Stimulated activated CD8-positive, alpha-beta memory T cell treated with anti-CD3 and anti-CD28 coated beads, Interleukin-4, amount 100 ng/mL, for 1 hour (primary cell): ENCODE measurements at places on chromosomes 12 and 14.

DNA sequence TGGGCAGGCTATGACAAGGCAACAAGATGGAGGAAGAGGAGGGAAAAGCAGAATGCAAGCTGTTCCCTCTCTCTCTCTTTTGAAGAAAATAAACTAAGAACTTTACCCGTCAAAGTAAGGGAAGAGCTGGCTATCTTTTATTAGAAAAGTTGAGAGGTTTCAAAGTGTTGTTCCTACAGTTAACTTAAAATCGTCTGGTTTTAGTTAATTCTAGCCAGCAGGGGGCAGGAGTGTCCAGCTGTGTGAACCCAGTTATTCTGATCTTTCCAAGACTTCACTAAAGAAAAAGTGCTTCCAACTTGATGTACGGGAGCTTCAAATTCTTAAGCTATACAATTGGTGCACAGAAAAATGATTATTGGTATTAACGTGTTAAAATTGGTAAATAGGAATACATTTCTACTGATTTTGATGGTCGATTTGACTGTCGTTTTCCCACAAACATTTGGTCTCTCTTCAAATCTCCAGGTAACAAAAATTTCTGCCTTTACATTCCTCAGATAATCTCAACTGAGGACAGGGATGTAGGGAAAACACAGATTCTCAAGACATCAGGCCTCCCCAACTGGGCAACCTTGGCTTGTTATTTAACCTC, 28.4 kb upstream of the MON2 start:
- peak; percentile 24 for DNase-seq

- no peak for DNase-seq
Observed at GRCh38 chr12:109082751-109083150, 10.5 kb downstream of the ALKBH2 start.

- no peak for DNase-seq
Observed at GRCh38 chr12:104304261-104305009, 896 bp downstream of the EID3 start.

DNA sequence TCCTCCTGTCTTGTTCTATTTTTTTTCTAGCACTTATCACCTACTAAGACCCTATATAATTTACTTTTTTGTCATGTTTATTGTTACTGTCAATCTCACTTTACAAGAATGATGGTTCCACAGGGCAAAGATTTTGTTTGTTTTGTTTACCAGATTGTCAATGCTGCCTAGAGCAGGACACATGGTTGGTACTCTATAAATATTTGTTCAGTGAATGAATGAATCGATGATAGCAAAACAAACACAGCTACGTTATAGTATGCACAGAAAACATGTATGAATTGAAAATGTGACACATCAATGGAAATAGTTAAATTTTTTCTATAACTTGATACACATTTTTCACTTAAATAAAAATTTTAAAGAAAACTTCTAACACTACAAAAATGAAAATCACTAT, 67.1 kb upstream of the KRR1 start:
- DNase-seq: no peak

GRCh38 chr14:48435221-48435620, 759.8 kb upstream of the MDGA2 start:
- DNase-seq: no peak

- DNase-seq: no peak
Observed at GRCh38 chr14:56855891-56856461, 45.7 kb upstream of the OTX2 start.

DNA sequence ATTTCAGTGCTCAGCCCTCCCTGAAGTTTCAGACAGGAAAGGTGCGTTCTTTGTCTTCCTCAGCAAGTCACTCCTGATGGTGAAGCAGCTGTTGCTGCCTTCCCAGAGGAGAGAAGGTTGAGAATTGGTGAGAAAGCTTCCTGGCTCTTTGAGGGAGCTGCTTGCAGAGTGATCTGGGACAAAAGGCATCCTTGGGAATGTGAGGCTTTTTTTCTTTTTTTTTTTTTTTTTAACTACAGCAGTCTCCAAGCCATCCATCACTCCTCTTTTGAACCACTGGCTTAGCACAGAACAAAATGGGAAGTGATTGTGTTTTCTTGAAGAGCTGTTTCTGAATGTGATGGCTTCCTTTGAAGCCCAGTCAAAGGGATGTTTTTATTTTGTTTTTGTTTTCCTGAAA, 120.4 kb upstream of the LRIG3 start:
- DNase-seq: no peak

GRCh38 chr12:61525331-61525730, 734.9 kb upstream of the USP15 start:
- DNase-seq: no peak

GRCh38 chr12:47649381-47649780, 56.4 kb downstream of the RPAP3 start:
- no peak for DNase-seq

DNA sequence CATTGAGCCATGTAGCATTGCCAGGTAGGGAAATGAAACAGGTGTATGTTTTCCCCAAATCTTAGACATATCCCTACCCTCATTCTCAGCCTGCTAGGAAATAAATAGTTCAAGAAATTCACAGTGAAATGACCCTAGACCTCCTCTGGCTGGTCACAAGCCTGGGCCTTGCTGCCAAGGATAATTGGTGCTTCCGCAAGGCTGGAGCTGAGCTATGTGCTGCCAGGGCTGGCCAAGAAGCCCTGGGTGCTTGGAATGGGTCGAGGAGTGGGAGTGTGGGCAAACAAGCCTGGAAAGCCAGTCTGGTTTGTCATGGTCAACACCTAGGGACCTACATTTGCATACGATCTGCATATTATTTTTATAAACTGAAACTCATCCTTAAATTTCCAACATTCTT, 31.3 kb upstream of the SLC10A1 start:
- DNase-seq: no peak

DNA sequence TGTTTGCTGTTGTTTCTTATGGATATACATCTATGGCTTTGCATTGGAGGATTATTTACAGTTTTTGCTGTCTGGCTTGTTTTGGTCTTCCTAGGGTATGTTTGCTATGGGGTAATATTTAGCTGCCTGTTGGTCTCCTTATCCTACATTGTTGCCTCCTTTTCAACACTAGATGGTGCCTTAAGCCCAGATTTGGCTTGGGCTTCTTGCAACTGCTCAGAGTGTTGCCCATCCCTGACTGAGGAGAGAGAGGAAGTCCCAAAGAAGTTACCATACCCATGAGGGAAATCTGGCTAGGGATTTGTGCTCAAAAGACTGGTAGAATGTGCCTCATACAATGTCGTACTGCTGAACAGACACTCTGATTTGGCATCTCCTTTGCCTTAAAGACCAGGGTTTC, 94.6 kb upstream of the MUCL1 start:
- DNase-seq: no peak

DNA sequence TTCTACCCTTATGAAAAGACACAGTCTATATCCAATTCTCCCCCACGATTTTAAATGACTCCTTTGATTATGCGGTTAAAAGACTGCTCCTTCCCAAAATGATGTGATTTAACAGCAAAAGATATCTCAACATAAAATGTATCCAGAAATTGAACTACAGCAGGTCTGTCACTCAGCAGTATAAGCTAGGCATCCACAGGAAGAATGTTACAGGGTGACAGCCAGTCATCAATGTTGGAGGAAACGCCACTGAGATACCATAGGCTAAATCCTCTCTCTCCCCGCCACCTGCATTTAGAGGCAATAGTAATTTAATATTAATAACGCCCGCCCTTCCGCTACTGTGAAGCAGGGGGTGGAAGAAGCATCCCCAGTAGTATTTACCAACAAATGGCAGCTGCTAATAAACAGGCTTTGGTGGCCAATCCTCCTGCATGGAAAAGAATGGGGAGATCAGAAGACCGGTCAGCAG, 613 bp downstream of the RECQL start:
- peak; percentile 9 for DNase-seq
